ENCODE measurements at places on chromosomes 7 and 10. TPM values are rescaled to one million over a fixed set of nuclear protein-coding genes. Genes with fewer than 3 reads are reported as not detected.

- H3K36me3 ChIP-seq = no peaks in the 10 kb centered on the region
- H3K4me1 ChIP-seq = no peaks in the 10 kb centered on the region
- H3K27me3 ChIP-seq = no peaks in the 10 kb centered on the region
- no peak overlapping the region for H3K27ac ChIP-seq
- no peak for DNase-seq
Measured at GRCh38 chr7:47817917-47818316, 130.3 kb downstream of the PKD1L1 start.

DNA sequence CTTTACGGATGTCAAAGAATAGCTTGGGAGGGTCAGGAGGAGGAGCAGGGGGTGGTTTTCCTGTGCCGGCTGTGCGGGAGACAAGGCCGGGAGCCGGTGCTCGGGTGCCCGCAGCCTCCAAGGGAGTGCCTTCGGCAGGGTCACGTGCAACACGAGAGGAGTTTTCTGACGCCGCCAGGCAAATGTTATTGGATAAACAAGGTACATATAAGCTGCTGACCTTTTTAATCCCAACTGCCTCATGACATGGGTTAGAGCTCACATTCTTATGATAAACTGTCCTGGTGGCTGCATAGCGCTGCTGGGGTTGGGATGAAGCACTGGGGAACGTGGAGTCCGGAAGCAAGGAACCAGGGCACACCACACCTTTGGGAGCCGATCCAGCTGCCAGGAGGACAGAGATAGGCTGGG, 124.8 kb upstream of the PDLIM1 start:
- H3K27ac ChIP-seq = no peak overlapping the region
- DNase-seq = no peak
- no peaks in the 10 kb centered on the region for H3K4me1 ChIP-seq
- no peaks in the 10 kb centered on the region for H3K27me3 ChIP-seq
- no peaks in the 10 kb centered on the region for H3K36me3 ChIP-seq

DNA sequence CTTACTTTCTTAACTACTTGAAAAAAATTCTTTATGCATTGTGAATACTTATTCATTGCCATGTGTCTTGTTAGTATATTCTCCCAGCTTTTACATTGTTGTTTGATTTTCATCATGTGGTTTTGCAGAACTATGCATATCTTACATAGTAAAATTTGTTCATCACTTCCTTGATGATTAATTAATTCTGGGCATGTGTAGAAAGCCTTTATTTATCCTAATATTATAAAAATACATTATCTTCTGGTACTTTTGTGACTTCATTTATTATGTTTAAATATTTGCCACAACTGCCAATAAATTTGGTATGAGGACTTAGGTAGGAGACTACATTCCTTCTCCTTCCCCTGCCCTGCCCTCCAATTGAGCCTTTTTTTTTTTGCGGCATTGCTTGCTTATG, 166.0 kb upstream of the ZNF32 start:
- H3K4me1 ChIP-seq = peaks cover 48% of the 10 kb centered on the region
- no peaks in the 10 kb centered on the region for H3K27me3 ChIP-seq
- no peaks in the 10 kb centered on the region for H3K36me3 ChIP-seq
- no peak overlapping the region for H3K27ac ChIP-seq
- no peak for DNase-seq

- no peak overlapping the region for H3K4me3 ChIP-seq
- no peaks in the 10 kb centered on the region for H3K36me3 ChIP-seq
Measured at GRCh38 chr7:74598558-74598957, 59.0 kb upstream of the GTF2I start.

DNA sequence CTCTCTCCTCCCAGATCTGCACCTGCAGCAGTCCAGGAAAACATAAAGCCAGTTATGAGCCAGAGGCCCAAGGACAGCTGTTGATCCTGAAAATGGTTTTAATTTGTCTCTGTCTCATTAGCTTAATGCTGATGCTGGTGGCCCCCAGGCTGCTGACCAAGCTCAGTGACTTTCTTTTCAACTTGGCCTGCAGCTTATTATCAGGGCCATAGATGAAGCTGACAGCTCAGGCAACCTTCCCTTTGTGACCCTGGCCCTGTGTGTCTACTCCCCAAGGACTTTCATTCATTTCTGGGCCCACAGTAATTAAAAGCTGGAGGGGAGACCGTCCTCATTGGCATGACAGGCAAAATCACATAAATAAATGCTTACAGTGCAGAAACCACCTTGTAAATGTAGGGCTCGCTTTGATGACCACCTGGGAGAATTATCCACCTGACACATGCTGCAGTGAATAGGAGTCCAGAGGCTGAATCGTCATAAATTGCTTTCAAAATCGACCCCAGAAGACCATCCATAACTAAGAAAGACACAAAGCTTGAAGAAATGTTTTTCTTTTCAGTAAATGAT, 138.5 kb downstream of the NPY start:
- no peak overlapping the region for H3K4me3 ChIP-seq
- H3K27ac ChIP-seq = no peak overlapping the region
- no peaks in the 10 kb centered on the region for H3K27me3 ChIP-seq
- no peaks in the 10 kb centered on the region for H3K4me1 ChIP-seq
- H3K36me3 ChIP-seq = no peaks in the 10 kb centered on the region

DNA sequence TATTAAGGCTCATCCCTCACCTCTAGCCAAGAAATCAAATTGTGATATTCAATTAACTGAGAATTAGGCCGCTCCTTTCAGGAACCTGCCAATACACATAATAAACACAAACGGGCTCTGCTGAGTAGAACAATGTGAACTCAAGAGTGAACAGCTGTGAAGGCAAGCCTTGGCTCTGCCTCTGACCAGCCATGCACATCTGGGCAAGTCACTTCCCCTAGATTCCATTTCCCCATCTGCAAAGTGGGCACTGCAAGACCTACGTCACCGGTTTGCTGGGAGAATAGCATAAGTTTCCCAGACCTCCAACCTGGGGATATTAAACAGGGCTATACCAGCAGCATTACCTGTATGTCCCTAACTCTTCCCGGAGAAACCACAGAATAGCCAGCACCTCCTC, 355.2 kb downstream of the TNS3 start:
- no peak overlapping the region for H3K4me3 ChIP-seq
- peaks cover 8% of the 10 kb centered on the region for H3K27me3 ChIP-seq
- no peak for DNase-seq
- no peaks in the 10 kb centered on the region for H3K4me1 ChIP-seq
- no peaks in the 10 kb centered on the region for H3K36me3 ChIP-seq
- no peak overlapping the region for H3K27ac ChIP-seq

DNA sequence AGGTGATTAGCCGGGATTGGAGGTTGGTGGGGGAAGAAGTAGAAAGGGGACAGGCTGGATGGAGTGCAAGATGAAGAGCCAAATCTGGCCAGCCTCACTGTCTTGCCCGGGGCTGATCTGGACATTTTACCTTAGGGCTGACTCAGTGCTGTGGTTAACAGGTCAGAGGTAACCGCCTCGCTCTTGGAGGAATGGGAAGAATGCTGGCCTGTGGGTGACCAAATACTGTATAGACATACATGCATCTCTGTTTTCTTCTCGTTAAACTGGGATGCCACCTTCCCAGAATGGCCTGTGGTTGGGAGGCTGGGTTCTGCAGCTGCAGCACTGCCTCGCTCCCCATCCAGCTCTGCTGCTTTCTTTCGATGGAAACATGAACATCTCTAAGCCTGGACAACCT, 120.0 kb downstream of the SEC23IP start:
- H3K36me3 ChIP-seq = no peaks in the 10 kb centered on the region
- peaks cover 33% of the 10 kb centered on the region for H3K27me3 ChIP-seq
- H3K4me3 ChIP-seq = no peak overlapping the region
- DNase-seq = no peak
- H3K4me1 ChIP-seq = no peaks in the 10 kb centered on the region

- H3K27ac ChIP-seq = no peak overlapping the region
- DNase-seq = no peak
- H3K4me3 ChIP-seq = no peak overlapping the region
- no peaks in the 10 kb centered on the region for H3K27me3 ChIP-seq
Measured at GRCh38 chr7:54722502-54722901, 36.5 kb downstream of the SEC61G start.

DNA sequence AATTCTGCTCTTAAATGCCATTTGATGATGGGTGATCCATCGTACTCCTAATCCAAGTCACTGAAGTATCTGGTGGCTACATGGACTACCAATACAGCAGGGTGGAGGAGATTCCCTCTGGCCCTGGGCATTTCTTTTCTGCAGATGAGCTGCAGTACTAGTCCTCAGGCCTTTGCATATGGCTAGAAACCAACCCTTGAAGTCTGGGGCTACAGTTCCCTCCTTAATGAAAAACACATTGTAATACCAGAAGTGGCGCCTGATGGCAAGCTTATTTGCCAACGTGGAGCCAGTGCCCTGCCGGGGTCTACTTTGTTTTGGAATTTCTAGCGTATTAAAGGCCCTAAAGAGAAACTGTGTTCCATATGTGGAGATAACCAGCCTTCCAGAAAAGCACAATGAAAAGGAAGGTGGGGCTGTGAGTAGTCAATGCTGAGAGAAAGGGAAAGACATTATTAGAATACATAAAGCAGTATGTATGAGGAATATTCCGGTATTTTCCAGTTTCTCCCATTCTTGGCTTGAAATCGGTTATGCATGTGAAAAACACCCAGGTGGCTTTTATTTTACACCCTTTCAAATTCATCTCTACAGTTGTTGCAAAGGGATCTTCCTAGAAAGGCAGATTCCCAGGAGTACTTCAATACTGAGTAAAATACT, 368.8 kb downstream of the PRPF18 start:
- H3K27me3 ChIP-seq = no peaks in the 10 kb centered on the region
- H3K36me3 ChIP-seq = no peaks in the 10 kb centered on the region
- peaks cover 3% of the 10 kb centered on the region for H3K4me1 ChIP-seq

DNA sequence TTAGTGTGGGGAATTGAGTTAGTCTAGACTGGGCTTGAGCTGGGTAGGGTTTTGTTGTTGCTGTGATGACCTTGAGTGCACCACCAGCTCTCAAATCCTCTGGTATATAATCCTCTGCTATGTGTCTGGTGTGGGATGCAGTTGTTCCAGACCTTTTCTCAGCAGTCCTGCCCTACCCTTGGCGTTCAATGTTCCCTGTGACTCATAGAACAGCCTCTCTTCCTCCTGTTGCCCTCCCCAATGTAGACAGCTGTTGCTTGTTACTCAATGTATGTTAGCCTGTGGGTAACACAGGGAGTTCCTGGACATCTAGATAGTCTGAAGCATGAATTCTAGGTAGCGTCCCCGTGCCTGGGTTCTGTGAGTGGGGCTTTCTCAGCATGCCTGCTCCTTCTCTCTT, 19.8 kb downstream of the ACBD7 start:
- H3K27me3 ChIP-seq = peaks cover 9% of the 10 kb centered on the region
- no peak overlapping the region for H3K27ac ChIP-seq
- H3K36me3 ChIP-seq = no peaks in the 10 kb centered on the region
- no peak overlapping the region for H3K4me3 ChIP-seq

GRCh38 chr7:68730194-68730593, 868.1 kb upstream of the AUTS2 start:
- no peaks in the 10 kb centered on the region for H3K27me3 ChIP-seq
- no peaks in the 10 kb centered on the region for H3K36me3 ChIP-seq
- no peak overlapping the region for H3K27ac ChIP-seq
- H3K4me1 ChIP-seq = no peaks in the 10 kb centered on the region

DNA sequence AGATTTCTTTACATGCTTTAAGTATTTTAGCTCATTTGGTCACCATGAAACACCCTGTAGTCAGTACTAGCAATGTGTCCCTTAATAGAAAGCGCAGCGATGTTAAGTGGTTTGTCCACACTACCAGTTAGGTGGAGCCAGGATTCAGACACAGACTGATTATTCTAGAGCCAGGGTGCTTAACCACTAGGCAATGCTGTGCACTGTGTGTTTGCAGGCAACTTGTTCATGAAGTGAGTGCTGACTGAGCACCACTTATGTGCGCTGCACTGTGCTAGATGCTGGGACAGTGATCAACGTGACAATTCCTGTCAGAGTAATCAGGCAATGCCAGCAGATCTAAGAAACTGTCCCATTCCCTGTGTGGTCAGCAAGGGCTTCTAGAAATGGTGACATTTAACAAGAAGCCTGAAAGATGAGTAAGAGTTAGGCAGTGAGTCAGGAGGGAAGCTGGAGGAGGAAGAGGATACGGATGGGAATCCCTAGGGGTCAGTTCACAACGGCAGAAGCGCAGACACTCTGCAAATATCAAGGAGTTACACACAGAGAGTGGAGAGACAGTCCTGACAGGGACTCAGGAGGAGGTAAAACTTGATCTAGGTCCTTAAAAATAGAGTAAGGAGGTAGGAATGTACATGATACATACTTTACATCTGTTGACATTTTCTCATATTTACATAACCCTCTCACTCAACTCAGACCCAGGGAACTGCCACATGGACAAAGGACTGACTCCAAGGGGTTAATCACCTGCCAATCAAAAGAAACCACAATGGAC, 69.7 kb upstream of the EGR2 start:
- H3K36me3 ChIP-seq = no peaks in the 10 kb centered on the region
- peaks cover 44% of the 10 kb centered on the region for H3K27me3 ChIP-seq
- DNase-seq = no peak
- H3K4me1 ChIP-seq = no peaks in the 10 kb centered on the region

- no peak for DNase-seq
- no peaks in the 10 kb centered on the region for H3K36me3 ChIP-seq
- H3K27me3 ChIP-seq = no peaks in the 10 kb centered on the region
- no peak overlapping the region for H3K27ac ChIP-seq
- H3K4me3 ChIP-seq = no peak overlapping the region
Measured at GRCh38 chr10:72659694-72660093, 32.2 kb upstream of the MCU start.

- DNase-seq = no peak
- peaks cover 3% of the 10 kb centered on the region for H3K27me3 ChIP-seq
- H3K36me3 ChIP-seq = no peaks in the 10 kb centered on the region
- no peak overlapping the region for H3K4me3 ChIP-seq
Measured at GRCh38 chr7:37833818-37834146, 14.6 kb upstream of the NME8 start.

- H3K36me3 ChIP-seq = no peaks in the 10 kb centered on the region
- H3K4me3 ChIP-seq = no peak overlapping the region
- no peaks in the 10 kb centered on the region for H3K4me1 ChIP-seq
- no peak for DNase-seq
Measured at GRCh38 chr7:125383324-125383723, 453.7 kb upstream of the POT1 start.

DNA sequence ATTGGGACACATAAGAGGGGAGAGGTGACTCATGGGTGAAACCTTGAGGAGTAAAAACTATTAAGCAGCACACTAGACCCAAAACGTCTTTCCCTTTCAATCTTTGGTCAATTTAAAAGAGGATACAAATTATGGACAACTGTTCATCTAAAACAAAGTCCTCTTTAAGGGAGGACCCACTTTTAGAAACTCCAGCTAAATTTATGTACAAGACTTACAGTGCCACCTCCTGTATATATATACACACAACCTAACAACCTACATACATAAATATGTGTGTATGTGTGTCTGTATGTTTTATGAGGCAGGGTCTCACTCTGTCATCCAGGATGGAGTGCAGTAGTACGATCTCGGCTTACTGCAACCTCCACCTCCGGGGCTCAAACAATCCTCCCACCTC, 18.1 kb upstream of the ZC3HAV1 start:
- no peak for DNase-seq
- no peak overlapping the region for H3K27ac ChIP-seq
- no peaks in the 10 kb centered on the region for H3K27me3 ChIP-seq
- H3K36me3 ChIP-seq = no peaks in the 10 kb centered on the region

The CDC14C gene
- not detected for total RNA-seq

The PAX4 gene
- total RNA-seq = not detected

The HOXA7 gene
- total RNA-seq = not detected

The STEAP1B gene
- total RNA-seq = not detected

The PARD3 gene
- 1.6 TPM for total RNA-seq

The HOXA10 gene
- total RNA-seq = not detected

The AGBL3 gene
- 2.7 TPM for total RNA-seq

The CDK1 gene
- total RNA-seq = 108 TPM

The TRIM50 gene
- total RNA-seq = not detected

The SEMA3A gene
- 1.7 TPM for total RNA-seq

The NME8 gene
- total RNA-seq = not detected

The CYP3A4 gene
- total RNA-seq = not detected

The UFSP1 gene
- 2.1 TPM for total RNA-seq

Measured in activated CD8-positive, alpha-beta T cell treated with anti-CD3 and anti-CD28 coated beads for 36 hours (primary cell).